Amniotic stem cell (primary cell): ENCODE measurements at places on chromosomes 3 and 15.

DNA sequence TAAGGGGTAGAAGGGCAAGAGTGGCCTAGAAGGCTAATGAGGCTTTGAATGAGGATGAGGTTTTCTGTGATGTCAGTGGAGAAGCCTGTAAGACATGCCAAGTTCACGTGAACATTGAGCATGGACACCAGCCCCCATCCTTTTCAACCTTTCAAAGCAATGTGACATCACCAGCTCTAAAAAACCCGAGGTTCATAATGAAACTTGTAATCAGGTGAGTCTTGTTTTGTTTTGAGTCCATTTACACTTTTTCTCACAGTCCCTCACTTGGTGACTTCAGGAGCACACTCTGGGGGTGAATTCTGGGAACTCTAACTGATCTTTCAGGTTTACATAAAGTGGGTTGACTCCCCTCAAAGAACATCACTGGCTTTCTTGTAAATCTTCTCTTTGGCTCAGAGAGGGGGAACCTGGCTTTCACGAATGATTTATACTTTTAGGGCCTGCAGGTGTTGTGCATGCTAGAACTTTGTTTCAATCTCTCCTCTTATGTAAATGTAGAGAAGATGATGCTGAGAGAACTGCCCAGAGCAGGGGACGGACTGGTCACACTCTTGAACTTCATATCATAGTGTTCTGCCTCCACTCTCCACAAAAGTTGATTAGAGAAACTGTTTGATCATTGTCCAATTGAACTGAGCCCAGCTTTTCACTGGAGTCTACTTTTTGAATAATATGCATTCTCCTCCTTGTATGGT lies 224.7 kb upstream of the SATB1 start:
- no peak for DNase-seq

DNA sequence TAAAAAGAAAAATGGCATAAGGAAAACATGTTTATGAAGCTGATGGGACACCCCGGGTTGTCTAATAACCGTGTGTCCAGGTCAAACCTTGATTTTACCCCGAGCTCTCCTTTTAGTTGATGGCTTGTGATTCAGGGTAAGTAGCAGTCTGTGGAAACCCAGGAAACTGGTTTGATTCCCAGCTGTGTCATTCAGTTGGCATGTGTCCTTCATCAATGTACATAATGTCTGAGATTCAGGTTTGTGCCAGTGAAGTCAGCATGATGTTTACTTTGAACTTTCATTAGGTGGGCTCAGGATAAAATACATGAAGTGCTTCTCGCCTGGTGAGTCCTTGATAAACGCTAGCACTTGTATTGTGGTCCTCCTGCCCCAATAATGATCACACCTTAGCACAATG lies 4.3 kb upstream of the COPG1 start:
- DNase-seq = no peak

DNA sequence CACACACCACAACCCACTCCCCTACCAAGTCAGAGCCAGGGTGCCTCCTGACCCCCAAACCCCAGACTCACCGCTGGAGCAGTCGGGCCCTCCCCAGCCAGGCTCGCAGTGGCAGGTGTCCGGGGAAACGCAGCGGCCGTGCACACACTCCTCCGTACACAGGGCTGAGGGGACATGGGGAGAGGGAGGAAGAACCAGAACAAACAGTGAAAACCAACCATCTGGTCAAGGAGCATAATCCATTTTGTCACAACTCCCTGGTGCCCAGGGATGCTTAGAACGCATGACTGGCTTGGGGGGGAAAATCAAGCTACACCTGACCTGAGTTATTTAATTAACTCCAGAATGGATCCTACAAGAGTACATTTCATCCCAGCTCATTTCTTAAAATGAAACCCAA lies 159.2 kb downstream of the MEGF11 start:
- no peak for DNase-seq

GRCh38 chr3:156382458-156383346 lies 172.2 kb downstream of the SSR3 start:
- no peak for DNase-seq

DNA sequence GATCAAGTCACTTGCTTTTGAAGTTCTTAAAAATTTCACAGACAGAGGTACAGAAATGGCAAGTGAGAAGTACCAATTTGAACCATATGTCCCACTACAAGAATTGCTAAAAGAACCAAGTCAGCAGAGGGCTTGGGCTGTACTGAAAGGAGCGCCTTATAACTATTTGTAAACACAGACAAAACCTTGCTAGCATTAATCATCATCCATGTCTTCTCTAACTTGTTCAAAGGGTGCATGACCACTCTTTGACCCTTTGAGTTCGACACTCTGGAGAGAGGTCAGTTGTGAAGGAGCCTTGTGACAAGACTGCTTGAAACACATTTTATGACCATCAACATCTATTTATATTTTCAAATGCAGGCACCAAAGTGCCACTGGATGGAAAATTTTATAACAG lies 191.7 kb downstream of the PDZRN3 start:
- no peak for DNase-seq

DNA sequence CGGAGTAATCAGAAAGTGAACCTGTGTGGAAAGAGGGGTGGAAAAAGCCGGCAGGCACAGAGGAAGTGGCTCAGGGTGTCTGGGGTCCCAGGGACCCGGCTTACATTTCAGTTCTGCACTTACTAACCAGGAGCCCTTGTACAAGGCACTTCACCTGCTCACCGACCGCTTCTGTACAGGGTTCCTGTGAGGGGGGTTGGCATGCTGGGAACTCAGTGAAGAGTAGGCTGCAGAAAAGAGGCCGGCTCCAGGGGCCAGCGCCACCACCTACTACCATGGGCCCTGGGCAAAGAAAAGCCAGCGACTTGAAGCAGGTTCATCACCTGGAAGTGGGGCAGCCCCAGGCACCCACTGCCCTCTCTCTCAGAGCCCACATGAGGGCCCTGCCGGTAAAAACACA lies 6.2 kb downstream of the STIMATE start:
- DNase-seq = no peak

- no peak for DNase-seq
Measured at GRCh38 chr15:45391746-45392583, 13.6 kb upstream of the GATM start.

GRCh38 chr3:172056416-172056815 lies 17.0 kb downstream of the FNDC3B start:
- DNase-seq = no peak

DNA sequence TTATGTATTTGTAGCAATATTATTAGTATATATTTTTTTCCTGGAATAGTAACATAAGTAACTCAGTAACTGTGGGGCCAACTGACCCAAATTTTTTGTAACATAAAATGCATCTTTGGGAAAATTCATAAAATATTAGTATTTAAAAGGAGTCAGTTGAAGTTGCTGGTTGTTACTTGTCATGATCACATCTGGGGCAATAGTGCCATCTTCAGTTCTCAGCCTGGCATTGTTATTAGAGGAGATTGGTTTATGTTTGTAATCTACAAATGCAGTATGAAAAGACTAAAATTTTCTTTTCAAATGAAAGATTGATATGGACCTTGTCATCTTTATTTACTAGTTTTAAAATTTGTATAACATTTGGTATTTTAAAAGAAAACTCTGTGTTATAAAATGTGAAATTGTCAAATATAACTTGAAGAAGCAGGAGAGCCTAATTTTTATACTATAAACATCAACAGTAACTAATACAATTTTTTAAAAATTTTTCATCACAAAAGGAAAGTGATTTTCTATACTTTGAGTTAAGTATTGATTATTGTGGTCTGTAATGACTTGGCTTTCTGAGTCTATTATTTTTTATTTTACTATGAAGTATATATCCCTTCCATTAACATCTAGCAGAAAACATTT lies 38.8 kb upstream of the MLF1 start:
- peak; percentile 9 for DNase-seq

- no peak for DNase-seq
Measured at GRCh38 chr3:58794750-58795149, 128.2 kb upstream of the FAM3D start.

DNA sequence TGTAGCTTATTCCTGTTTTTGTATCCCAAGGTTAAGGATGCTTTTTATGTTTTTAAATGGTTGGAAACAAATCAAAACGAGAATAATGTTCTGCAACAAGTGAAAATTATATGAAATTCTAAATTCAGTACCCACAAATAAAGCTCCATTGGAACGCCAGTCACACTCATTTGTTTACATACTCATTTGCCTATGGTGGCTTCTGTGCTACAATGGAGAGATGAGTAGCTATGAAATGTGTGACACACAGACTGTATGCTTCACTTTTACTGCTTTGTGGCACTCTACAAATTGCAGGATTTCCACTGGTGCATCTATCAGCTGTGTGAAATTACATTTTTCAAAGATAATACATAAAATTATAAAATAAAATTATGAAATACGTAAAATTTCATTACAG lies 112.2 kb upstream of the TSPAN3 start:
- DNase-seq = no peak

DNA sequence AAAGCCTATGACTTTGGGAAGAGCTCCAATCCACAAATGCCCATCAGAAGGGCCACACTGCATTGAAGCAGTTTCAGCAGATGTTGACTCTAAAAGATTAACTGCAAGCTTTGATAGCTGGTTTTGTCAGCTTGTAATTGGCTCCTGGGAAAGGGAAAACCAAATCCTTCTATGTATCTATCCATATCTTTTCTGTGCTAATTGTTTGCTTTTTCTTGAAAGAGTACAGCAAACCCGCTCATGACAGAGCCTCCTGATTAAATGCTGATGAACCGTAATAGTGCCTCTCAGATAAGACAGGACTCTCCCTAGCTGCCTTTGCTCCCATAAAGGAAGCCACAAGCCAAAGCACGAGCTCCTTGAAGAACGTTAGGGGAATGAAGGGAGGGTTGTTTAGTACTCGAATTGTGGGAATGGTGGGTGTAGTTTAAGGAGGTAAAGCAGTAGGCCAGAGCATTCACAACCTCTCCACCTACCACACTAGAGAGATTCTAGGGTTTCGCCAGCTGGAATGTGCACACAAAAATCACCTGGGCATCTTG lies 33.6 kb upstream of the LRIG1 start:
- DNase-seq = no peak

DNA sequence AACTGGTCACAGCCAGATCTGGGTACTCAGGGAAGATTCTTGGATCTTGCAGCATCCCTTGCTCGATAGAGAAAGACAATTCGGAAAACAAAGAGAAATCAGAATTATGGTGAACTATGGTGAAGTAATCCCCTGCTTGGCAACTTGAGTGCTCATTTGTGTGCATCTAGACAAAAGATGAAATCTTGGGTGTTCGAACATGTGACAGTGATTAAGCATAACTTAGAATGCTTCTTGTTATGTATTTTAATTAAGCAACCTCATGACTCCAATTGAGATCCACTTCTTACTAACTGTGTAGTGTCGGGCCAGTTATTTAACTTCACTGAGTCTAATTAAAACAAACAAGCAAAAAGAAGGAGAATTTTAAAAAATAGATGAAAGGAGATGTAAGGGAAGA lies 56.5 kb downstream of the ZNF385D start:
- no peak for DNase-seq

- no peak for DNase-seq
Measured at GRCh38 chr3:150931745-150932144, 26.5 kb upstream of the MINDY4B start.

DNA sequence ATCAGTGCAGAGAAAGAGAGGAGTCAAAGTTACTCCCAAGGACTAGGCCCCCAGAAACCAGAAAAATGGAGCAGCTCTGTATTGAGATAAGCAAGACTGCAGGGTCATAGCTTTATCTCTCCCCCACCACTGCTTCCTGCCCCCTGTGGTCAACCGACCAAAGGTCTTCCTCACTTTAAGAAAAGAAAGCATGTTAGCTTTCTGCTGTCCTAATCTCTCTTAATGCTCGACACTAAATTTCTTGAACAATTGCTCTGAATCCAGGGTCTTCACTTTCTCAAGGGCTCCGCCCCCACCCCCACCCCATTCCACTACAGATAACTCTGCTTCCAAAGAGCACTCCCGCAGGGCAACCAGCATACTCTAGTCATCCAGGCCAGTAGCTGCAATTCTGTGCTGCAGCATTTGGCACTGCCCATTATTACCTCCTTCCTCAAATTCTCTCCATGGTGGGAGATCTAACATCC lies 31.9 kb downstream of the TNIK start:
- no peak for DNase-seq

DNA sequence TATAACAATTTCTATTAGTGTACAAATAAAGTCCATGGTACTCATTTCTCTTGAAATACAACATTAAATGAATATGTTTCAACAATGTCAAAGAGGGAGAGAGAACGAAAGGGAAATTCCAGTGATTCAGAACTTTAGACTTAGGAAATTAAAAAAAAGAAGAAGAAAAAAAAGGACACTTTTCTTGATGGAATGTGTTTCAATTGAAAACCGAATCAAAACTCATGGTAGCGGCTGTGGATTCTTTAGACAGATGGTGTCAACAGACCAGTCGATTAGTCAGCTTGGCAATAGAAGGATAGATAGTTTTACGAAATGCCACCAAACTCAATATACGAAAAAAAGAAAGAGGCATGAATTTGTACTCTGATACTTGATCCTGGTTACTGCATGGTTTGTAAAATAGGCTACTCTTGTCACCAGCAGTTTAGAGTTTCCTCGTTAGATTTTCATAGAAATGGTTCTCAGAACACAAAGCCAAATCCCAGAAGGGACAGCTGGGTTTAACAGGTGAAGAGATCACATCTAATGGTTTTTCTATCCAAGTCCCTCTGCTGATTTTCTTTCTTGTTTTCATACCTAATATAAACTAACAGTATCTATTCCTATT lies 793.5 kb downstream of the ROBO1 start:
- DNase-seq = no peak

GRCh38 chr15:36301947-36302346 lies 277.5 kb upstream of the CDIN1 start:
- no peak for DNase-seq

DNA sequence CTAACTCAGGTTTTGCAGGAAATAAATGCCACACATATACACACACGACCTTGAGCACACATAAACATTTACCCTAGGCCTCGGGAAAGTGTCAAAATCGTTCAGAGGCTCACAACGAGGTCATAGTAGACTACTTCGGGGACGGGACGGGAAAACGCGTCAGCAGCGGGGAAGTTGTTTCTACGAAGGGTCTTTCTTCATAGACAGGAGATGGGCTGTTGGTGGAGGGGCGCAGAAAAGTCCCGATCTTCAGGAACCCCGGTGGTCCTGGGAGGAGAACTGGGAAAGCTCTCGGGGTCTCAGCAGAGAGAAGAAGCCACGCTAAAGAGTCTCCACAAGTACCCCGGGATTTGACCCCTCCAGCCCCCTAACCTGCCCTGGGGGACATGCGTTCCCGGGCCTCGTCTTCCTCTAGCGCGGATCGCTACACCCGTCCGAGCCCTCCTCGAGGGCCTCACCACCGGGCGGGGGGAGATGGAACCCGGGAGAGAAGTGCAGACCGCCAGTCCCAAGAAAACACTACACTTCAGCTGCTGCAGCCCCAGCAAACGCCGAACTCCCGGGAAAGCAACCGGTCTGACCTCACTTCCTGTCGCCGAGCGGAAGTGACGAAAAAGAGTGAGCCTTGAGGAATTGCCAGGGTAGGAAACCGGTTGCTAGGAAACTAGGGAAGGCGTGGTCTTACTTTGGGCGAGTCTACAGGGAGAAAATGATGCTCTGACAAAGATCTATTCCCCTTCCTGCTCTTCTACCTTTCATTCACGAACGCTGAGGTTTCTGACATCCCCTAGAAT lies at the start of gene PIK3R4:
PIK3R4 (minus strand) TSS at position 584 of the 794 bp plus-strand sequence. CDS start 1,611 bp downstream, outside the sequence.
- peak; percentile 96 for DNase-seq
